Memory B cell (primary cell): ENCODE measurements at places on chromosomes 1 and 21.

- DNase-seq, result no peak
These were observed 72.6 kb upstream of the SDC3 start for GRCh38 chr1:30981172-30981571.

GRCh38 chr1:116808200-116808847, 54.1 kb downstream of the CD2 start:
- no peak for DNase-seq

DNA sequence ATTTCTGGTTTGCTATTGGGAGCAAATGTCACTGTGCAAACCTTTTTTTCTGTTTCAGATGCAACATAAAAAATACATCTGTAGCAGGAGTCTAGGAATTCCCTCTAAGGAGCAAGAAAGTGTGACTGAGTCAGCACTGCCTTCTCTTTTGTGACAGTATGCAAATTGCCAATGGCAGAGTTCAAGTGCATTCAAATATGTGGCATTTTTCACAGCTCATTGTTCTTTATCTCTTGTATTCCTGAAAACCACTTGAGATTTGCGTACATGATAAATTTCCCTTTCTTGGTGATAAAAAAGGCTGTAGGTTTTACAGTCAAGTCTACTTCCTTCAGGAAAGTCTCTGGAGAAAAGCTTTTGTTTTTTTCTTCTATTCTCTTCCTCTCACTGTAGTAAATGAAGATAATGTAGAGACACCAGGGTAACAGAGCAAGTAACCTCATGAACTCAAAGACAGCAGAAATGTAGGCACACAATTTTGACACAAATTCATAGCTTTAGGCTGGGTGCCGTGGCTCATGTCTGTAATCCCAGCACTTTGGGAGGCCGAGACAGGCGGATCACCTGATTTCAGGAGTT, 129.7 kb upstream of the L1TD1 start:
- no peak for DNase-seq

DNA sequence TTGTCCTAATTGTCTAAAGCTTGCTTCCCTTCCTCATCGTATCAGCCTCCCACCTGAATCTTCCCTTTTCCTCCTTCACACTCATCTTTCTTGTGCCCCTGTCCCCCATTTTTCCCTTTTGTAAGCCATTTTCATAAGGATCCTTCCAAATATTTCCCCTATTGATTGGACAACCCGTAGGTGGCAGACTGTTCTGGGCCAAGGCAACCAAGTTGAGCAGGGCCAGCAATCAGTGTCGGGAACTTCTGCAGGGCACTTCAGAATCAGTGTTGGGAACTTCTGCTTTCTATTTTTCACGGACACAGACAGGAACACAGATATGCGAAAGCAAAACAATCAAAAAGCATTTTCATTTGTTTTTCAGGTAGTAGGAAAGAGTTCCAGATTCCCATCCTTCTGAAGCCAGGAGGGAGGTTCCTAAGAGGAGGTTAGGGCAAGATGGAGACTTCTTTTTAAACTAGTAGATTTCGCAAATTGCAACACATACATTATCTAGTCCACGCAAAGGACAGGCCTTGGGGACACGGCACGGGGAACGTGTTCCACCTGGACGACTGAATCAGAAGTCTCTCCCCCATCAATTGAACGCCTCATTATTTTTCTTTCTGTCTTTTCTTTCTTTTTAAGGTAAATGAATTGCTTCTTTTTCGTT, 691 bp upstream of the MPZL1 start:
- peak; percentile 14 for DNase-seq

DNA sequence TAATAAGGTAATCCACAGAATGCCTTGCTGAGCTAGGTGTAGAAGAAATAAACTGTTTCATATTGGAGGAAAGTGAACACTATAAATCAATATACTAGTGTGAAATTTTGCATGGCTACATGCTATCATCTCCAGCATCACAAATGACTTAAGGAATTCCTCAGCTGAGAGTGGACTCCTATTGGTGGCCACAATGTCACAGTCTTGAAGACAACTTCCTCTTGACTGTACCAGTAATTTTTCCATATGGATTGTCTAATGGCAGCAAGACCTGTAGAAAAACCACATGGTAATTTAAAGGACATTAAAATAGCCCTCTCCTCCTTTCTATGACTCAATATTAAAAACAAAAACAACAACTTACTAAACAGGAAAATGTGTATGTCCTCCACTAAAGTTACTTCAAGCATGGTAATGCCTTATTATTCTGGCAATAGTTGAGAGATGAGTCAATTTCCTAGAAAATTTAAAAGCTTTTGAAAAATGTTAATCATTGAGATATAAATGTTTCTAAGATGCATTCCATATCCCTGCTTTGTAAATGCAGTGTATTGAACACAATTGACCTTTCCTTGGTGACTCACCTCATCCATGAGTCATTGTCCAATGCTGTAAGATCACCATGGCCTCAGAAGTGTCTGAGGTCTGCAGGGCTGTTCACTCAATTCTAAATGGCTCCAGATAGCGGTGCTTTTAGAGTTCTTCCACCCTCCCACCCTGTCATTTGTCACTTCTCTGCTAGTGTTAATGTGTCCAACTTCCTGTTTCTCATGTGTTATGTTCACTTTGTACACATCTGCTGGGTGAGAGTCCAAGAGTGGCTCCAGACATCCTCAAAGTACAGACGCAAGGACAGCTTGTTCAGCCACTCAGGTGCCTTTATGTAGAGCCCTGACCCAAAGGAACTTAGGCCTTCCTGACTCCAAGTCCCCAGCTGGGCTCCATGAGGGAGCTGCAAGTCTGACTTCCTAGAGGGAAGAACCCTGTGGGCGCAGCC, 32.8 kb upstream of the DNASE2B start:
- DNase-seq, result no peak

DNA sequence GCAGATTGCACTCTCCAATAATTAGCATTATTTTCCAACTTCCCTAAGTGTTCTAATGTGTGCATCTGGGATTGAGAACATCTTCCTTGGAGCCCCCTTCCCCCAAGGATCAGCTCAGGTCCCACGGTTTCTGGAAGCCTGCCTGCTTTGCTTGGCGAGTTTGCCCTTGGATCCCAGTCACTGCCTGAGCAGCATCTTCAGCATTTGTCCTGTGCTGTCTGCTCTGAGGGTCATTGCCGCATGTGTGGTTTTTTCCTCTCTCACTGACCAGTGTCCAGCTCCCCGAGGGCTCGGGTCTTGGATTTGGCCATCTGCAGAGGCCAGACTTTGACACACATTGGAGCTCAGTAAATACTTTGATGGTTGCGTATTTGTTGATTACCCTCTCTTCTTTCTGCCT, 18.1 kb downstream of the VANGL2 start:
- DNase-seq, result no peak
